ENCODE measurements at places on chromosomes 11 and 22. TPM values are rescaled to one million over a fixed set of nuclear protein-coding genes. Genes with fewer than 3 reads are reported as not detected.

Gene OR52H1
- not detected for total RNA-seq

Gene NXPE2
- total RNA-seq, result not detected

Gene SLC22A12
- not detected for total RNA-seq

Gene FUT4
- 5.4 TPM for total RNA-seq

Gene CSNK2A3
- 1.7 TPM for total RNA-seq

Gene CENPM
- 37.2 TPM for total RNA-seq

Gene RCOR2
- 118 TPM for total RNA-seq

Gene CRYBB2
- total RNA-seq, result not detected

Gene APOA4
- not detected for total RNA-seq

Gene DSCAML1
- 0.42 TPM for total RNA-seq

Gene F2
- not detected for total RNA-seq

Gene PICALM
- 76.4 TPM for total RNA-seq

Gene VSIG10L2
- not detected for total RNA-seq

Gene CCDC81
- 0.20 TPM for total RNA-seq

Gene KCNE3
- 4.9 TPM for total RNA-seq

Gene SCYL1
- 54.7 TPM for total RNA-seq

Gene CBX6
- 31.4 TPM for total RNA-seq

Gene SGSM1
- total RNA-seq, result 3.2 TPM

Gene PATE2
- total RNA-seq, result 0.44 TPM

Gene OR5A1
- not detected for total RNA-seq

Gene MMP7
- not detected for total RNA-seq

Gene CACNA1I
- 0.53 TPM for total RNA-seq

Gene OR8D1
- not detected for total RNA-seq

Gene MMP13
- total RNA-seq, result not detected

Gene GPR83
- 0.15 TPM for total RNA-seq

Gene MIOX
- 1.4 TPM for total RNA-seq

Gene OR2AG1
- total RNA-seq, result not detected

Gene SLC22A8
- not detected for total RNA-seq

Gene MYO7A
- 2.2 TPM for total RNA-seq

Gene SPTBN2
- total RNA-seq, result 80.4 TPM

Gene TRIM64C
- total RNA-seq, result not detected

Gene RAC2
- total RNA-seq, result 2.5 TPM

Gene ROM1
- total RNA-seq, result 0.79 TPM

Gene PIWIL4
- total RNA-seq, result not detected

Gene IGLL1
- not detected for total RNA-seq

Gene ZDHHC13
- 21.1 TPM for total RNA-seq

Gene ZNF214
- 5.0 TPM for total RNA-seq

Gene C11orf21
- total RNA-seq, result not detected

Gene BBOX1
- not detected for total RNA-seq

Gene OR6T1
- total RNA-seq, result not detected

Gene PYGM
- 3.6 TPM for total RNA-seq

Gene C11orf91
- not detected for total RNA-seq

Gene CASP1
- total RNA-seq, result not detected

Gene APOBEC3A
- total RNA-seq, result not detected

All from H9 (cell line).